ENCODE measurements at places on chromosomes 2 and 18.

GRCh38 chr2:223082706-223083105 is 30.7 kb downstream of the KCNE4 start:
- no peak for DNase-seq

DNA sequence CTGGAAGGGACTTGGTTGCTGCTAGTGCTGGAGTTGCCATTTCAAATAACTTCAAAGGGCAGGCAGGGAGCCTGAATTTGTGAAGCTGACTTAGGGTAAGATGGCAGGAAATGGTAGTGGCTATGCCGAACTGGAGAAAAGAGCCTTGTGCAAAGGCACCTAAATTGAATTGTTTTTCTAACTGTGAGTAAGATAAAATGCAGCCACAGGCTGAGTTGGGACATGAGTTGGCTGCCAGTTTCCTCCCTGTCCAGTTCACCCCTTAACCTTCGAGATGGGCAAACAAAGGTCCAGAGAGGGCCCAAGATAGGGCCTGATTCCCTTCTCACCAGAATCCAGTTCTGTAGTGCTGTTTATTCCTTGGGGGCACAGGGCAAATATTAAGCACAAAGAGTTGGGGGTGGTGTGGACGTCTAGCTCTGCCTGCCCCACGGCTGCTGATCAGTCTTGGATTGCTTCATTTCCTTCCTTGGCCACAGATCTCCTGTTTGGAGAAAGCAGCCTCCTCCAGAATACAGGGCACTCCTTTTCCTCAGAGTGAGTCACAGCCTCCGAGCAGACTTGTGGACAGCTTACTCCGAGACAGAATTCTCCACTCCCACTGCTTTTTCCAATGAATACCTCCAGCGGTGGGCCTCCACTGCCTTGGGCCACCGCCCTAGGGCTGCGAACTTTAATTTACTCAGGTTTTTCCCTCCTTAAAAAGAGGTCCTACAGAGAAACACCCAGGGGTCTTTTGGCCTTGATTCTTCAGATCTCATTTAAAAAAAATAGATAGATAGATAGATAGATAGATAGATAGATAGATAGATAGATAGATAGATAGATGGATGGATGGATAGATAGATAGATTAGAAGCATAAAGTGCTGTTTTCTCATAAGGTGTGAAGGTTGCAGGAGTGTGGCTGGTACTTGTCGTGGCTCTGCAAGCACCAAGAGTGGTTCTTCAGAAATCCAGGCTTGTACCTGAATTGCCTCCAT is 18.4 kb upstream of the SLC20A1 start:
- peak; percentile 42 for DNase-seq

DNA sequence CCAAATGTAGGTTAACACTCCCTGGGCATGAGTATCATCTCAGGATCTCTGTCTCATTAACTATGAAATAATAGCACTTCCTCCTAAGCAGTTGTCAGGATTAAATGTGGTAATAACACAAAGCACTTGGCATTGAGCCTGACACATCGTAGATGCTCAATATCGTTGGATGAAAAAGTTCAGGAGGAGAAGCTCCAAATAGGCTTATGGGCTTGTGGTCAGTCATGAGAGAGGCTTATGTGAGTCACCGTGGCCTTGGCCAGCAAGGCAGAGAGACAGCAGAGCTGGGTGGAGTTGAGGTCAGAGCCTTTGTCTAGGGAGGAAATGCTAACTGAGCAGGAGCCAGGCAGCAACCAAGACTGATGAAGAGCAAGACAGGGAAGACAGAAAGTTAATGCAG is 68.3 kb upstream of the PPM1B start:
- peak; percentile 29 for DNase-seq

- DNase-seq, result no peak
Measured at GRCh38 chr2:102304711-102305611, 6.4 kb upstream of the IL1RL1 start.

DNA sequence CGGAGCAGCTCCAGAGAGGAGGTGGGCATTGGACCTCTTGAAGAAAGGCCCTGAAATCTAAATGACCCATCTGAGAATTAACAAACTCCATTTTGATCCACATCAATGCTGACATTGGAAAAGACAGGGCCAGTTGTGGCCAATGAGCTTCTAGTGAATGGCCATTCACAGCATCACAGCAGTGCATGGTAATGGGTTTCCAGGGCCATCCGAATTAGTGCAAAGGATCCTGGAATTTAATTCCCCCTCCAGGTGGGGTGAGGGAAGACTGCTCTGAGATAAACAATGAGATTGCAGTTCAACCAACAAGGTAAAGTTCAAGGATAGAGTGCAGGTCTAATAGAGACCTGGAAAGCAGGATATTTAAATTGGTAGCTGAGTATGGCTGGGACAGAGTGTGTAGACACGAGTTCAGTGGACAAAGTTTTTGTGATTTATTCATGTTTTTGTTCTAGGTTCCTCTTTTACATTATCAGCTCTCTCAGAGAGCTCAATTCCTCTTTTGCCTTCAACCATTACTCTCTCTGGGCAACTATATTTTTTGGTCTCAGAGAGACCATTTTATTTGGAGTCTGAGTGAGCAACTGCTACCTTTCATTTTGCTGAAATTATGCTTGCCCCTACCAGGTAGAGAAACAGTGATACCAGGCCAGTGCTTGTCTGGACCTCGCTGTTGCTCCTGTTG is 5.0 kb downstream of the TACR1 start:
- no peak for DNase-seq

GRCh38 chr2:16201848-16202247 is 261.5 kb downstream of the MYCN start:
- DNase-seq, result no peak
